ENCODE measurements at places on chromosomes 4 and X.

DNA sequence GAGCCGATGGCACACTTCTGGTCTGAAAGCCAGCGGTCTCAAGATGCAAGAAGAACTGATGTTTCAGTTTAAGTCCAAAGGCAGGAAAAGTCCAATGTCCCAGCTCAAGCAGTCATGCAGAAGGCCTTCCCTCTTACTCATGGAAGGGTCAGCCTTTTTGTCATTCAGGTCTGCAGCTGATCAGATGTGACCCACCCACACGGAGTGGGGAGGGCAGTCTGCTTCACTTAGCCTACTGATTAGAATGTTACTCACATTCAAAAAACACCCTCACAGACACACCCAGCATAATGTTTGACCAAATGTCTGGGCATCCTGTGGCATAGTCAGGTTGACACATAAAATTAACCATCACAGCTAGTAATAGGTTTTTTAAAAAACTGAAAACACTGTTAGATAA lies 6.6 kb downstream of the HCCS start:
- DNase-seq, result no peak

- DNase-seq, result peak; percentile 41
These were observed 80.3 kb upstream of the NEIL3 start for GRCh38 chr4:177229331-177229730.

DNA sequence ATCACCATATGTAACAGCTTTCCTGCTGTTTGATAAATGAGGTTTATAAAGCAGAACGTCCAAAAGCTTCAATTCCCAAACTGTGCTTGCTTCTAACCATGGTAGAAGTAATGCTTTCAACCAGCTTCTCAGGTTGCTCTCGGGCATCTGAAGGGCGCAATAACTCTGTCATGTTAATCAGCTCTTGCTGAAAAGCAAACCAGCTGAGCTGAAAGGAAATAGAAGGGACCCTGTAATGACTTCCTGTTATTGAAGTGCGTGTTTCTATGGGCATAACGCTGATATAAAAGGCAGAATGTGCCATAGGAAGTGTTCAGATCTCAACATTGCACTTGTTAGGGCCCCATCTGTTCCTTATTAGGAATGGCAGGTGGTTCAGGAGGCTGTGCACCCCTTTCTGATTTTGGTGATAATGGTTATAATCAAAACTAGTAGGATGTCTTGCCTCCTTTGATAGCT lies 21.2 kb downstream of the HERC3 start:
- DNase-seq, result no peak

- DNase-seq, result peak; percentile 56
These were observed 2.0 kb downstream of the ANTXR2 start for GRCh38 chr4:80070880-80071603.

GRCh38 chr4:2925496-2925895 lies 37.7 kb downstream of the NOP14 start:
- no peak for DNase-seq

DNA sequence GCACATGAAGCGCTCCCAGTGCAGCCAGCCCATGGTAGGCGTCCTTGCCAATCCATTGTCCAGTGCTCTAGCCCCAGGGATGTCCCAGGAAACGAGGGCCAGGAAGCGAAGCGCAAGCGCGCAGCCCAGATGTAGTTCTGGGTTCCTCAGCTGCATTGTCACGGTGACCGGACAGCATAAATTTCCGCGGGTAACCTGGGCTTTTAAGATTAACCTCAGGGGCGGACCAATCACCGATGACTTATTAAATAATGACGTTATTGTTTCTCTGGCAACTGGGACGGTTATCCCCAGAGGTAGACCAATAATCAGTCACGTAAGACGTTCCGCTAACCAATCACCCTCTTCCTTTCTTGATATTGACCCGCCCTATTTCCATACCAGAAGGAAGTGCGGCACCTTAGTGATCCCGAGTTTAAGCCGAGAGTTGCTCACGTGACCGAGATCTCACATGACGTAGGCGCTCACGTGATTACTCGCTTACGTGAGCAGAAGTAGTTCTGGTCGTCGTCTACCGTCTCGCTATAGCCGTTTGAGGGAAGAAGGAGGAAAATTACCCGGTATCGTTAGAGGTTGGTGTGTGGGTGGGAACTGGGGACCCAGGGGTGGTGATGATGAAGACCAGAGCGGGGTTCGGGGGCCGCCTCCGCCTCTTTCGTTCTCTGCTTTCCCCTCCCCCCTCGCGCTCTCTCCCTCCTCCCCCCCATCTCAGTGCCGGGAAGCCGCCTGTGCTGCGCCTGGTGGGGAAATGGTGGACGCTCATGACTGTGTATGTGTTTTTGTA lies at the start of the genes GLA and HNRNPH2:
Gene GLA (minus strand): TSS at position 178 of the 784 bp plus-strand sequence. CDS start 22 bp downstream, at position 156.
Gene HNRNPH2 (plus strand): TSS at position 475 of the 784 bp plus-strand sequence. CDS start 3,767 bp downstream, outside the sequence.
- DNase-seq, result peak; percentile 99

GRCh38 chr4:42519803-42520417 lies 122.6 kb downstream of the SHISA3 start:
- DNase-seq, result peak; percentile 44

- DNase-seq, result no peak
These were observed 71.3 kb downstream of the NBDY start for GRCh38 chrX:56800307-56800706.

GRCh38 chrX:80807606-80807991 lies 2.1 kb downstream of the BRWD3 start:
- peak; percentile 0 for DNase-seq

GRCh38 chr4:114921790-114922591 lies 191.4 kb downstream of the NDST4 start:
- DNase-seq, result no peak

- DNase-seq, result no peak
These were observed 100.6 kb downstream of the ADRA2C start for GRCh38 chr4:3866813-3867129.

DNA sequence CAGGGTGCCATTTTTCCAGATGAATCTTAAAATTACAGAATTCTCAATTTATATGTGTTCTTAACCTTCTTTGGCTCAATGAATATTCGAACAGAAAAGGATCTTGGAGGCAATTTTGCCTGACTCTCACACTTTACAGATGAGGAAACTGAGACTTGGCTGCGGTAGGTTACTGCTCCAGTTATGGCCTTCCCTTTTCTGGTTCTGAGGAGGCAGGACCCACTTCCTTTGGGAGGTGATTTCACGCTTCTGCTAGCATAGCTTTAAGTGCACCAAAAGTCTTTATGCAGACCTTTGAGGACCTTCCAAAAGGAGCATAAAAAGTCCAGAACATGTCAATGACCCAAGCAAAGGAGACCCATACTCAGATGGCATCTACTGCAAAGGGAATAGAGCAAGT lies 44.7 kb upstream of the KLF3 start:
- no peak for DNase-seq

GRCh38 chr4:74410272-74410671 lies 34.7 kb upstream of the AREG start:
- peak; percentile 37 for DNase-seq

DNA sequence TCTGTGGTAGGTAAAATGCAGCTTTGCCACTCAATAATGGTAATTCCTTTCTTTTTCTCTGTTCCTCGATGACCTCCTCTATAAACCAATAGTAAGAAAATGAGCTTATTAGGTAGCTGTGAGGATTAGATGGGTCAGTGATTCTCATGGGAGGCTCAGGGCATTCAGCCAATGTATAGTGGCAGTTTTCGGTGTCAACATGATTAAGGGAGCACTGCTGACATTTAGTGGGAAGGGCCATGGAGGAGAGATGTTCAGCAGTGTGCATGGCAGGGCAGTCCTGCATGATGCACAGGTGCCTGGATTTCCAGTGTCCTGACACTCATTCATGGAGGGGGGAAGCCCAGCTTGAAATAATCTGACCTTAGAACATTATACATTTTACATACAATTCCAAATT lies 232.8 kb downstream of the PDGFC start:
- DNase-seq, result no peak

DNA sequence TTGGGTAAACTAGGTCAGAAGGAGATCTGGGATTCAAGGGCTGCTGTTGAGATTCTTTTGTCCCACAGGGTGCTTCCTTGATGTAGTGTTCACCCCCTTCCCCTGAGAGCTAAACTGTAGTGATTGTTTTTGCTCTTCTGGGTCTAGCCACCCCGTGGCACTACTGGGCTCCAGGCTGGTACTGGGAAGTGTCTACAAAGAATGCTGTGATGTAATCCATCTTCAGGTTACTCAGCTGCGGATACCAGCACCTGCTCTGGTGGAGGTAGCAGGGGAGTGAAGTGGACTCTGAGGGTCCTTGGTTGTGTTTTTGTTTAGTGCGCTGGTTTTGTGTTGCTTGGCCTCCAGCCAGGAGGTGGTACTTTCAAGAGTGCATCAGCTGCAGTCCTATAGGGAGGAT lies 365.5 kb downstream of the ZNF674 start:
- no peak for DNase-seq

DNA sequence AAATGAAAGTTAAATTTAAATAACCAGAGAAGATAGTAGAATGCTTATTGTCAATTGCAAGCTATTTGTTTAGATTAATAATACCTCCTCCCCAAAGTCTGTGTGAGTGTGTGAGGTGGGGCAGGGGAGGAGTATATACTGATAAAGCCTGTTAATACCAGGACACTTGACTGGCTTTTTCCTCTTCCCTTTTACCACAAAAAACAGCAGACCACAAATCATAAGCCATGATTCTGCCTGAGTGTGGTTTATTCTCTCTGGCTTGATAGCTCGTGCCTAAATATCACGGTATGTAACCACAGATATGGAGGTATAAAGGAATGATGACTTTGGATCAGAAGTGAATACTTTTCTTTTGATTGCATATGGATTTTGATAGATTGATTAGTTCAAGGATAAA lies 21.9 kb upstream of the SCRG1 start:
- DNase-seq, result no peak

GRCh38 chr4:120921456-120922380 lies 808 bp downstream of the PRDM5 start:
- DNase-seq, result peak; percentile 84

DNA sequence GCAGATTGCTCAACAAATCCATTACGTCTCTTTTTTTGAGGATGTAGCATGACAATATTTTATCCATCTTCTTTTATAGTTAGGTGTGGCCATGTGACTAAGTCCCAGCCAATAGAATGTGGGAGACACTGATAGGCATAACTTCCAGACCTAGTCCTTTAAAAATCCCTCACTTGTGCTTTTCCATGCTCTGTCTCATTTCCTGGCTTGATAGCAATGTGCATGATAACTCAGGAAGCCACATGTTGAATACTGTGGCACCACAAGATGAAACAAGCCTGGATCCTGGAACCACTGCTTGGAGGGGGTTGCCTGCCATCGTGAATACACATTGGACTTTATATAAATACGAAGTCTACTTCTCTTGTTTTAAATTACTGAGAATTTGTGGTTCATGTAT lies 184.0 kb upstream of the NEIL3 start:
- DNase-seq, result peak; percentile 9

GRCh38 chr4:47210828-47211227 lies 179.5 kb downstream of the GABRB1 start:
- no peak for DNase-seq

- DNase-seq, result peak; percentile 54
These were observed 169.8 kb upstream of the JADE1 start for GRCh38 chr4:128639541-128640270.
